ENCODE measurements at places on chromosomes 1 and 21.
A peak's percentile ranks its signal among the peaks of the same experiment; 100 is the strongest.

DNA sequence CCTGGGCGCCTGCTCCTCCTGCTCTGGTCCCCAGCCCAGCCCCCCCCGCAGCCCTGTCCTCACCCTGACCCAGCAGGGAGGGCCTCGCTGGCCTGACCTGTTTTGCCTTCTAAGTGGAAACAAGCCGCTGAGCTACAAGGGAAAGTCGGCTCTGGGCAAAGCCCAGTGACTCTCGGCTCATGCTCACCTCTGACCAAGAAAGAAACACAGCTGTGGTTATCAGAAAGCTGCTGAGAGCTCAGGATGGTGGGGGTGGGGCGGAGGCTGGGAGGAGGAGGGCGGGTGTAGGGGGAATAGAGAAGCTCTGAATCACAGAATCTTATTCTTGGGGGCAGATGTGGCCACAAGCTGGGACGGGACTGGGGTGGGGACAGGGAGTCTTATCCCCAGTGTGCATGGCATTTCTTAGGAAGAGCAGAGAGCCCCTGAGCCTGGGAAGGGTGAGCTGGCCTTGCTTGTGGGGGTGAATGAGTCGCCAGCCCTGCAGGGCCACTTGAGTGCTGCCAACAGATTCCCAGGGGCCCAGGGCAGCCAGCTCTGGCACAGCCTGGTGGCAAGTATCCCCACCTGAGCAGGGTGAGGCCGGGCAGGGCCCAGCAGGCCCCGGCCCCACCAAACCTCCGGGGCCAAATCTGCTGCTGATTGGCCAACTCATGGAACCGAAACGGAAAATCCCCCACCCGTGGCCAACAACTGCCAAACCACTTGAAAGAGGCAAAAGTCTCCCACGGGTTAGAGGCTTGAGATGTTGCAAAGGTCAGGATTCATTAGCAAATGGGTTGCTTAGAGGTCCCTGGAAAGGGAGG lies 120.6 kb downstream of the SPSB1 start:
- peak; percentile 80 for DNase-seq

DNA sequence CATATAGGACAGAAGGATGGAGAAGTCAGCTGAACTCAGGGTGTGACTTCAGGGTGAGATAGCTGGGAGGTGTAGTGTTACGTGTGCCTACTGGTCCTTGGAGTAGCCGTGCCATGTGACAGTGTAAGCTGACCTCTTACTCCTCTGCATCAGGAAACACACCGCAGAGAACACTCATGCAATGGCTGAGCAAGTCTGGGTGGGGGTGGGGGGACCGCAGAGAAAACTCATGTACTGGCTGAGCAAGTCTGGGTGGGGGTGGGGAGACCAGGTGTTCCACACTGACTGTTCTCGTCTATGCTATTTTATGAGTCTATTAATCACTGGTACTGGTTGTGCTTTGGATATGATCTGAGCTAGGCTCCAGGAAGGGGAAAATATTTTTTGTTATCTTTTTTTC lies 233.1 kb downstream of the PAPPA2 start:
- DNase-seq: no peak

DNA sequence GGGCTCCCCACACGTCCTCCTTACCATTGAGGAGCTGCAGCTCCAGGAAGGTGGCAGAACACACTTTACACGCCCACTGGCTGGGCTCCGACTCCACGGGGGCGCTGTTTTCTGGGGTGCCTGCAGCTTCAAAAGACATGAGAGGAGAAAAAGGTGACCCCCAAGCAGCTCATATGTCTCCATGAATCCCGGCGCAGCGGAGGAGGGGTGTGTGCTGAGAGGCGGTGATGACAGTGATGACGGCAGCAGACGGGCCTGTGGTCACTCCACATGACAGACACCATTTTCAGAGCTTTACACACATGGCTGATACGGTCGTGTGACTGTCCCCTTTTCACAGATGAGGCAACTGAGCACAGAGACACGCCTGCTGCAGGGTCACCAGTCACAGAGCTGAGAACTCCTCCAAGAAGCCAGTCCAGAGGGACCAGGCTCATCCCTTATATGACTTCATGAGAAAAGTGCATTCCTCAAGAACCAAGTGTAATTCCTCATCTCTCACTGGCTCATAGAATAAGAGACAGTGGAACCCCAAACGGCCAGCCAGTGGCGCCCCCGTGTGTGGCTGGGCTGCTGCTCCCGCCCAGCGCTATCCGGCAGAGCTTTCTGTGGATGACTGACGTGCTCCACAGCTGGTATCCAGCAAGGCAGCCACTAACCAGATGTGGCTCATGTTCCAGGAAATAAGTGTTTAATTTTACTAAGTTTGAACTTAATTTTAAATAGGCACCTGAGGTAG lies 31.9 kb downstream of the PRDM15 start:
- DNase-seq: no peak

DNA sequence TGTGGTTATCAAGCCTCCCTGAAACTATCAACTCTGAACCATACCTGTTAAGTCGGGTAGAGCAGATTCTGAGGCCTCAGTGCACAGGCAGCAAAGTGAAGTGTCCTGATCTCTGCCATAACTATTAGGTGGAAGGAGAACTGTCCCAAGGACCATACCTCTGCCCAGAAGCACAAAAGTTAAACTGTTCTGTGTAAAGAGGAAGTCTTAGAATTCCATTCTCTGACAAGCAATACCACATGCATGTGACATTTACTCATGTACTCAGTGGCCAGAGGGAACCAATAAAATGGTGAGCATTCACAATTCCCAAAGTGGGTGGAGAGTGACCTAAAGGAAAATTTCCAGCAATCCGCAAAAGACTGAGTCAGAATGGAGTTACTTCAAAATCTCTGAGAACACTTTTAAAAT lies 61.0 kb downstream of the TOR3A start:
- DNase-seq: no peak

GRCh38 chr1:85122169-85122568 lies 73.9 kb upstream of the MCOLN3 start:
- no peak for DNase-seq

DNA sequence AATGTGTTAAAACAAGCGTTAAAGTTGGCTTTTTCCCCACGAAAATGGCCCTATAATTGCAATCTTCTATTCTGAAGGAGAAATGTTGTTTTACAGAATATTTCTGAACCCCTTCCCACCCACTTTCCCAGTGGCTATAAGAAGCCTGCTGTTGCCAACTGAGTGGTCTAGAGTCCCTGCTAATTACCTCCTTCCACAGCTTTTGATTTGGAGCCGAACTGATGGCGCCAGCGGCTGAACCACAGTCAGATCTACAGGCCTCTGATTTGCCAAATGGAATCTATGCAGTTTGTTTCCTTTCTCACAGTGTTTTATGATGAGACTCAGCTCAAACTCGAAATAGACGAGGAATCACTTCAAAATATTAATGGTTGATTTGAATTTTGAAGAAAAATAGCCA lies 76.0 kb upstream of the C1orf105 start:
- no peak for DNase-seq

- no peak for DNase-seq
Measured at GRCh38 chr21:46077674-46078101, 20.2 kb upstream of the COL6A2 start.

GRCh38 chr1:94623560-94624148 lies 82.1 kb upstream of the F3 start:
- no peak for DNase-seq

GRCh38 chr1:59356627-59357026 lies 59.7 kb downstream of the FGGY start:
- DNase-seq: no peak

DNA sequence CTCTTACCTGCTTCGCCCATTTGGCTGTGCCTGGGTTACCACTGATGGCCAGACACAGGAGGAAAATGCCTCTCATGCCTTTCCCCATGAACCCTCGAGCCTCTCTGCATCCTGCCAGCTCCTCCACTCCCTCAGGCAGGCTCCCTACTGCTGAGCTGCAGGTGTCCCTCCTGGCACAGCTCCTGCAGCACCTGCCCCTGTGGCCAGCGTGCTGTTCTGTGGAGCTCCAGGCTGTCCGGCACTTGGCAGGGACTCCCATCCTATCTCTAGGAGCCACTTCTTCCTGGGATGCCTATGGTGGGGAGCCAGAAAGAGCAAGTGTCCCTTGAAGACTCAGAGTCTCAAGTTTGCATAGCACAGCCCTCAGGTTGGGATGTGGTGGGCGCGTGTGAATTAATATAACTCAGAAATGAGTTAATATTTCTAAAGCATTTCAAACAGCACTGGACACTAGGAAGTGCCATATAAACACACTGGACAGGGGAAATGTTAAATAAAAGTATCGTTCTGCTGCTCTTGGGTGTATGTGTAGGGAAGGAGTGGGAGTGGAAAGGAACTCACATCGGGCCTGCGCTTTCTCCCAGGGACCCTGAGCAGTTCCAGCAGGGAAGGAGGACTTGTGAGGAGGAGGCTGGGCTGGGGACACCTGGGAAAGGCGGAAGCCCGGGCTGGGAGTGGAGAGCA lies 2.7 kb downstream of the LRRC71 start:
- no peak for DNase-seq

DNA sequence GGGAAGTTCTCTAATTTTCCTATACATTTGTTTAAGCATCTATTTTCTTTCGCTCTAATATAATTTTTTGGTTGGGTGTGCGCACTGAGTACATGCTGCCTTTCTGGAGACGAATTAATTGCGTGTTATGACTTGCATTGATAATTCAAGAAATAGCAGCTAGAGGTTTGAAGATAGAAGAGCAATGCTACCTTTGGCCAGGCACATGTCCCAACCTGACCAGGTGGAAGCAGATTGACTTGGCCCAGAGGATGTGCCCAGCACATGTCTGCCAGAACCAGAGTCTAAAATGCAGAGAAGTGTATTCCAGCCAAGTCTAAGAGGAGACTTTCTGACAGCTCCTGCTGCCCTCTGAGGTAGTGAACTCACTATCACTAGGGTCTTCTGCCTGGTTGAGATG lies 114.3 kb downstream of the SLC35F3 start:
- DNase-seq: no peak

DNA sequence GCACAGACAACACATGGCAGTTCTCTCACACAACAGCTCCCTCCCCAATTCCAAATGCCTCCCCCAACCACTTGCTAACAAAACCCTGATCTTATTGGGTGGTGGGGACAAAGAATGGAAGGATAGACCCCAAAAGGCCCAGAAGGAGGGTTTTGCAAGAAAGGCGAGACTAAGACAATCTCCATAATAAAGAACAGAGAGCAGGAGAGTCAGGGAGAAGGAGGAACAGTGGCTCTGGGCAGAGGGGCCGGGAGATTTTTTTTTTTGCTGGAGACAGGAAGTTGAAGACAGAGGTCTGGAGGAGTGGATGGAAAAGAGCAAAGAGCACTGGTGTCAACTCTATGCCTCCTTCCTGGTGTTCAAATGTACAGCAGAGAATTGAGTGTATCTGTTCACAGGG lies 6.5 kb upstream of the C1QA start:
- no peak for DNase-seq

- DNase-seq: no peak
Measured at GRCh38 chr1:26797627-26798026, 9.9 kb downstream of the PIGV start.

- no peak for DNase-seq
Measured at GRCh38 chr1:225747566-225747965, 30.1 kb upstream of the SRP9 start.

- DNase-seq: no peak
Measured at GRCh38 chr1:226369110-226369509, 38.8 kb downstream of the PARP1 start.

- no peak for DNase-seq
Measured at GRCh38 chr1:200934676-200935245, 40.1 kb downstream of the INAVA start.

- no peak for DNase-seq
Measured at GRCh38 chr1:74679811-74680210, 6.2 kb upstream of the ERICH3 start.

DNA sequence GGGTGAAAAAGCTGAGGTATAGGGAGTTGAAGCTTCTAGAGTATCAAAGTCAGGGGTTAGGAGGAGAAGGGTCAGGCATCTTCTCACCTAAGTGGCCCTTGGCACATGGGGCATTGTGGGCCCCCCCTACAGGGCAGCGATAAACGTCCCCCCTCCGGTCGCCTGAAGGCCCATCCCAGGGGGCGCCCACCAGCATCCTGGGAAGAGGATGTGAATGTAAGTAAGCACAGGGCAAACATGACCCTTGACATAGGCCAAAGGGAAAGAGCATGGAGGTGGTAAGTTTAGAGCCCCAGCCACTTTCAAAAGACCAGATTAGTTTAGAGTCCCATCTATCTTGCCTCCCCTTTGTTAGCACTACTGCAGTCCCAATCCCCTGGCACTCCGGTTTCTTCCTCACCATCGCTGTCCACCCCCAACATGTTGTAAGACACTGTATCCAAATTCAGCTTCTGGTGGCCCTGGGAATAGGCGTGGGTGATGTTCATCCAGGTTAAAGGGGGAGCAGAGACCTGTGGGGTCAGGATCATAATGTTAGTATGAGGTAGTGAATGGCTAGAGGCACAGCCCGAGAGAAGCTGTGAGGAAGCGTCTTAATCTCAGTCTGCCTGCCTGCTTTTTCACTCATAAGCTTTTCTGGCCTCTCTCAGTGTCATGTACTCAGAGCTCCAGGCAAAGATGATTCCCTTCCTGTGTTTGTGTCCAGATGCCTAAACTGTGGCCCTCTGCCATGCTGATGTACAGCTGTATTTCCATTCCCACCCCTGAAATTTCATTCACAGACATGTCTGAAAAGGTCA lies 2.7 kb downstream of the ITGA10 start:
- DNase-seq: no peak

GRCh38 chr1:24302209-24302611 lies 16.9 kb upstream of the GRHL3 start:
- no peak for DNase-seq

GRCh38 chr1:183807549-183808168 lies 2.7 kb downstream of the RGL1 start:
- no peak for DNase-seq

- no peak for DNase-seq
Measured at GRCh38 chr1:158527190-158527815, 26.9 kb downstream of the OR6Y1 start.

- no peak for DNase-seq
Measured at GRCh38 chr1:108639899-108640560, 20.9 kb downstream of the HENMT1 start.

DNA sequence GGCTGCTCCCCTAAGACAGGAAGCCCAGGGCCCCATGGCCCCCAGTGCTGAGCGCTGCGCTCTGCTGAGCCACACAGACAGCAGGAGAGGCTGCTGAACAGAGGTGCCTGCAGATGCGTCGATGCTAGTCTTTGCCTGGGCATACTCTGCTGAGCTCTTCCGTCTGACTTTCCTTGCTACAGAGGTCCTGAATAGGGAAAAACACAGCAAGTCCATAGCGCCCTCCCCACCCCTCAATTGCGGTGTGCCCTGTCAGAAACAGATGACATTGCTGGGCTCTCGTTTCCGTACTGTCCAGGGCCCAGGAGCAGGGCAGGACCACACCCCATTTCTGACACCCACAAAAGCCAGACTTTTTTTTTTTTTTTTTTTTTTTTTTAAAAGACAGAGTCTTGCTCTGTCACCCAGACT lies 252.5 kb downstream of the SDCCAG8 start:
- no peak for DNase-seq

GRCh38 chr1:57017717-57018116 lies 51.9 kb upstream of the C8B start:
- no peak for DNase-seq

- no peak for DNase-seq
Measured at GRCh38 chr21:42614811-42615351, 38.5 kb upstream of the PDE9A start.

All from adrenal gland (tissue), 19 donors.